Activated naive CD4-positive, alpha-beta T cell (primary cell): ENCODE measurements at places on chromosomes 13 and 19.

DNA sequence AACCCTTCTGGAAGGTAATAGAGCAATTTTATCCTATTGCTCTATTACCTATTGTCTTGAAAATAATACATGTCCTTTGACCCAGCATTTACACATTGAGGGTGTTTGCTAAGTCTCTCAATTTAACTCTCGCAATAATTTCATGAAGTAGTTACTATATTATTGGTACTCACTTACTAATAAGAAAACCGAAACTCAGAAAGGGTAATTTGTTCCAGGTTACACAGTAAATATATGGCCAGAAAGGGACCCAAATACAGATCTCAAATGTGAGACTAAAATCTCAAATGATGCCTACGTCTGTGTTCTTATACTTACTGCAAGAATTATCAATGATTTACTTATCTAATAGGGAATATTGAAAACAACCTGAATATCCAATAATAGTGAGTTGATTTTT is 29.7 kb upstream of the FAM216B start:
- DNase-seq, result no peak

- DNase-seq, result no peak
Observed at GRCh38 chr13:90868321-90868920, 479.1 kb upstream of the MIR17HG start.

DNA sequence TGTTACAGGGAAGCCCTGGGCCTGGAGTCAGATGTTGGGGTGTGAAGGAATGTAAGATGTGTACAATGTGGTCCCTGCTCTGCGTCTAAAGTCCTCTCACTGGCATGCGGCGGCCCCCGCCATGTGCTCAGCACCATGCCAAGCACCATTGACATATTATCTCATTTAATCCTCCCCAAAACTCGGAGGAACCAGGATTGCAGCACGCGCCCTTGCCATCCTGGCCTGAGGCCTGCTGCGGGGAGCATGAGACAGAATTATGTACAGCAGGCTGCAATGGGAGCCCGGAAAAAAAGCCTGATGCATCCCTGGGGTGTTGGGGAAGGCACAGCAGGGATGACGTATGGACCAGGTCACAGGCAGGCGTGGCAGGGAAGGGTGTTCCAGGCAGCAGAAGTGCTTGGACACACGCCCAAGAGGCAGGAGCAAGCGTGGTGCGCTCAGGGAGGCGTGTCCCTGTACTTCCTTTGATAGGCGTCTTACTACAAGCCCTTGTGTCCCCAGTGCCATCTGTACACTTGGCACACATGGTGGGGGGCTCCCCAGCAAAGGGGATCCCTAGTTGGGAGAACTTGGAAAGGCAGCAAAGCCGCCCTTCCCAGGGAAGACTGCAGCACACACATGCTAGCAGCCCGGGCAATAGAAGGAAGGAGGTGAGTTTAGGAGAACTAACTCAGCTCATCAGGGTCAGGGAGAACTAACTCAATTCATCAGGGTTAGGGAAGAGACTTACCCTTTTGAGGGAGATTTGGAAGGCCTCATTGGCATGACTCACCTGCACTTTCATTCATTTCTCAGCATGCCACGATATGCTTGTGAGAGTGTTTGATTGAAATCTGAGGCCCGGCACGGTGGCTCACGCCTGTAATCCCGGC is 3.4 kb downstream of the EVI5L start:
- no peak for DNase-seq

DNA sequence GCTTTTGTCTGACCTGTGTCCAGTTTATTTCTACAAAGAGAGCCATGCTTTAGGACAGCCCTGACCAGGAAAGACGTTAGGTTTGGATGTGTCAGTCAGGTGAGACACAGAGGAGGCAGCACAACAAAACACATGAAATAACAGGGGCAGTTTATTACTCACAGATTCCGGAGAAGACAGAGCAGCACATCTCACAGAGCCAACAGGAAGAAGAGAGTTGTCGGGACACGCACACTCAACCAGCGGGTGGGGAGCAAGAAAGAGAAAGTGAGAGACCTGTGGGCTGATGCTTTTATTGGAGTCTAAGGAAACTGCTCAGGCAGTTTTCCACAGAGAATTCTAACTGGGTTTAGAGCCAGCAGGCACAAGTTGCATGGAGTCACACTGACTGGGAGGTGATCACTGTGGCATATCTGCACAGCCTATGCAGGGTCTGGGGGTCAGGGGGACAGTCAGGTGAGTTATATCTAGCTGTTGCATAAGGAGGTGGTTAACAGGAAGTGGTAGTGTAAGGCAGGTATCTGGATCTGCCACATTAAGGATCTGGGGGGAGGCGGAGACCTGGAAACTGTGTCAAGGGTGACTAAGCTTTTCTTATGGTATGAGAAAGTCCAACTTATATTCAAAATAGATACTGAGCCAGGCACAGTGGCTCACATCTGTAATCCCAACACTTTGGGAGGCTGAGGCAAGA is 24.1 kb upstream of the CEACAM20 start:
- DNase-seq, result no peak

DNA sequence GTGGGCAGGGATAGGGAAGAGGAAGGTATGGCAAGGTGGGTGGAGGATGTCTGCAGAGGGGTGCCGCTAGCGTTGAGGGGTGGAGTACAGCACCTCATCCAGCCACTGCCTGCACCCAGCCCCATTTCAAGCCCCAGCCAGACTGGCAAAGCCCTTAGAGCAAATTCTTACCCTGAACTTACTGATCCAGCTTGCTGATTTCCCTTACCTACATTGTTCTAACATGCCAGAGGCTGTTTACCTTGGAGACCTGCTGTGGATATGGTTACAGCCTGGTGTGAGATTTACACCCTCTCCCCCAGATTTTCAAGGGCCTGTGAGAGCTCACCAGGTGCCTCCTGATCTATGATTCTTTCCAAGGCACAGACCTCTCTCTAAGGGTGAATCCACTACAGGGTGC is 86.0 kb downstream of the ZNF726 start:
- DNase-seq, result no peak
